Activated CD4-positive, alpha-beta T cell treated with anti-CD3 and anti-CD28 coated beads, Interleukin-2, Interleukin-4, amounts not matched to agents 100 ng/mL and 50 ng/mL, durations not matched to agents 16 hours and 8 hours (primary cell): ENCODE measurements at places on chromosomes 7 and 10.

GRCh38 chr10:44788147-44789129, 122.7 kb upstream of the TMEM72 start:
- DNase-seq, result no peak

GRCh38 chr10:126921974-126922525, 16.8 kb downstream of the DOCK1 start:
- no peak for DNase-seq

GRCh38 chr7:29329686-29330085, 135.1 kb downstream of the CHN2 start:
- no peak for DNase-seq

GRCh38 chr10:69685802-69686585, 55.9 kb downstream of the FAM241B start:
- DNase-seq, result no peak

GRCh38 chr10:30903397-30904138, 128.1 kb downstream of the ZNF438 start:
- DNase-seq, result no peak

GRCh38 chr10:19658131-19658530, 158.1 kb upstream of the PLXDC2 start:
- DNase-seq, result no peak

DNA sequence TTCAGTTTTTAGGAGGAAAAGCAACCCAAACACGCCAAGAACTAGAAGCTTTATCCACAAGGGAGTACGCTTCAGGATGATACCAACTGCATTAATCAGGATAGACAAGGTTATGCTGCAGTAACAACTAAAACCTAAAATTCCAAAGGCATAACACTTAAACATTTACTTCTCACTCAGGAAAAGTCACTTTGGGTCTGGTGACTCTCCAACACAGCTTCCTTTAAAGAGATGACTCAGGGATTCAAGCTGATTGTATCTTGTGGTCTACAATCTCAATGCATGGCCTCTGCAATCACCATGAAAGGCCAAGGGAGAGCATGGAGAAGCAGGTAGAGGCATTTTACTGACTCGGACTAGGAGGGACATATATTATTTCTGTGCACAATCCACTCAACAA, 315.8 kb downstream of the KCNMA1 start:
- no peak for DNase-seq

DNA sequence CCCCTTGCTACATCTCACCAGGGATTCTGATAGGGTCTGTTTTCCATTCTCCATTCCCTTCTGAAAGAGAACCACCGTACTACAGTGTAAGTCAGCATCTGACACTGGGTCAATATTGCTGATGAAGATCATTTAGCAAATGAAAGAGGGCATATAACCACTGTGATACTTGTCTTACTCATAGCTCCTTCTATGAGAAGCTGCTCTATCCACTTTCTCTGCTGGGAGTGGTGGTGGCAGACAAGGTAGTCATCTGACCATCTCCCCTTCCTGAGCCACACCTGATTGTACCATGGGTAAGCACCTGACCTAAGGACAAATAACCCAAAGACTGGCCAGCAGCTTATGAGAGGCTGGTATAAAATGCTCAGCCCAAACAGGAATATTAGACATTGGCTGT, 220.4 kb downstream of the DOCK4 start:
- no peak for DNase-seq

DNA sequence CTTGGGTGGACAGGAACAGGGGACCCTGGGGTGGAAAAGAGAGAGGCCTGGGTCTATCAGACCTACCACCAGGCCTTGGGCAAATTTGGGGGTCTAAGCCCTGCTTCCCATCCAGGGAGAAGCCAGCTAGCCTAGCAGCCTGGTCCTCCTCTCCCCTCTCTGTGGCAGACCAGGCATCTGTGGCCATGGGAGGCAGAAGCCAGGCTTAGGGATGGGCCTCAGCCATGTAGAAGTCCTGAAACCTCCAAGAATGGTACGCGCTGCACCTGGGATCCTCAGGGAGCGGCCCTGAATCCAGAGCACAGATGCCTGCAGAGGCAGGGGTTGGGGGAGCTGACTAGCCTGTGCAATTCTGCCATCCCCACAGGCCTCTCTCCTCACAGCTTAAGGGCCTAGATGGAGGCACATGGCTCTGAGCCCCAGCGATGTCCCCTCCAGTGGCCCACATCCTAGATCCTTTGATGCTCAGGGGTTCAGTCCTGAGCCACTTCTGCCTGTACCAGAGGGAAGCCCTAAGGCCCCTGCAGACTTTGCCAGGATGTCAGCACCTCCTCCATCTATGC, 21.2 kb downstream of the GRID1 start:
- no peak for DNase-seq

GRCh38 chr10:93478873-93479272, 3.3 kb downstream of the MYOF start:
- DNase-seq, result no peak

DNA sequence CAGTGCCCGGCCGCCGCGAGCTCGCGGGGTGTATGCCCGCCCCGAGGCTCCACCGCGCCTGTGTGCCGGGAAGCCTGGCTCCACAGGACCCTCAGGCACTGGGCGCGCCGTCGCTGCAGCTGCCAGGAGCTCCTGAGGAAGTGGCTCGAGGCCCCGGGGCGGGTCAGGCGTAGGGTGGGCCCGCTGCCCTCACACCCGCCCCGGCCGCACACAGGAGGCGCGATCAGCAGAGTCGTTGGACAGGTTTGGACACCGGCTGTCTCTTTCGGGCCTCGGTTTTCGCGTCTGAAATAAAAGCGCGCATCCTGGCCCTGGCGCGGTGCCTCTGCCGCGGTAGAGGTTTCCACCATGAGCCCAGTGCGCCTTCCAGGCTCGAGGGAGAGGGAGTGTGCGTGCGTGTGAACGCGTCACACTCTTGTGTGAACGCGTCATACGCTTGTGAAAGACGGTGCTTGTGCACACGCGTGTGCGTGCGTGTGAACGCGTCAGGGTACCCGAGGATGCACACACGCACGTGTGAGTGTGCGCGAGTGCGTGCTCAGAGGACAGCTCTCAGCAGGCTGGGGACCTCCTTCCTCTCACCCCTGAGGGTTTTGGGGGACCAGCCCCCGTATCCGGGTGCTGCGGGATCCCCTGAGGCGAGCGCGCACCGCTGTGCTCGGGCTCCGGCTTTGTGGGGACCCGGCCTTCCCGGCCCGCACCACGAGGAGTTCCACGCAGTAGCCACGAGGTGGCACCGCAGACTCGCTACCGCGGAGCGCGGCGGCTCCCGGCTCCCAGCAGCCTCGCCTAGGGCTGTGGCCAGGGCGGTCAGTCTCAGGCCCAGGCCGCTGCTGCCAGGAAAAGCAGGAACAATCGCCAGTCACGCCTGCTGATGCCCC, 83.8 kb downstream of the BMS1 start:
- DNase-seq, result peak; percentile 54

DNA sequence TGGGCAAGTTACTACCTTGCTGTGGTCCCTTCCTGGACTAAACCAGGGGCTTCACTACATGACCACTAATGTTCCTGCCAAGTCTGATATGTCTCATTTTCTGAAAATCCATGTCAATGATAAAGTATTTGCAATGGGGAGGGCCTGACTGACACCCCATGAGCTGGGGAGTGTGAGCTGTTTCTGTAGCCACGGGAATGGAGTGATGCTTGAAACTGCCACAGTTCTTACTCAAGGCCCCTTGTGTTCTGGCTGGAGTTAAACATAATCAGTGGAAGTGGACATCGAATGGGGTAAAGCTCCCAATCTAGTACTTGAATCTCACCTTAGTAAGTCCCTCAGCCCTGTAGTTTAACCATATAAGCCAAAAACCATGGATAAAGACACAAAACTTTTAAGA, 61.9 kb upstream of the PDLIM1 start:
- no peak for DNase-seq

DNA sequence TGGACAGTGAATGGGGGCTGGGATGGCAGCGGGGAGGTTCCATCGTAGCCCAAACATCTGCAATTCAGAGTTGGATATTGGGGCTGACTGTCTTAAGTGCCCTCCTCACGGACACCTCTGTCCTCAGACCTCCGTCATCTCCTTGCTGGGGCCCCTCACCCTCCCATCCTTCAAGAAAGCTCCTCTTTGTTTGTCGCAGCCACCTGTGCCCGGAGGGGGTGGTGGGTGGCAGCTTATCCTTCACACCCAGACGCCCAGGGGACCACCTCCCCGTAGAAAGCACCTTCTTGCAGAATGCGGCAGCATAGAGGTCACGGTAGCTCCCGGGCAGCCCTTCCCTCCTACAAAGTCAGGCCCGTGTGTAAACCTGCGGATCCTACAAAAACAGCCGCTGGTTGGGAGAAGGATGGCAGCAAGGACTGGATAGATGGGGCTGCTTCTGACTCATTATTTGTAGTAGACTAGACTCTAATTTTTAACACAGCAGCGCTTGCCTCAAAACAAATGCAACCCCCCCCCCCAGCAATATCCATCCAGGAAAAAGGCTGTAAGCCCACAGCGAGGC, 1.3 kb upstream of the PTPRN2 start:
- DNase-seq, result no peak

DNA sequence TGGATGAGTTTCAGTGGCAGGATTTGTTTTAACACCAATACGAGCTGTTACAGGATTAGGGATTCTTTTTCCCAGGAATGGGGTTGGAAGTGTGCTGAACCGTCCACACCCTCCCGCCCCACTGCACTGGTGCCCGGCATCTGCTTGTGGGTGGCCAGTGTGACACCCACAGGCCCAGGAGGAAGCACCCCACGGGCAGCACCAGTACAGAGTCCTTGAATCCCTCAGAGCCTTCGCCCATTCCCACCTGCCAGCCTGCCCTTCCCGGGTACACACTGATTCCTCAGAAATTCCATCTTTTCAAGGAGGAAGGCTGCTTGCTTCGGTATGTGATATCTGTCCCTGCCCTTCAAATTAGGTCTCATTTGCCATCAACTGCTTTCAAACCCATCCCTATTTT, 15.4 kb downstream of the INSIG1 start:
- no peak for DNase-seq

DNA sequence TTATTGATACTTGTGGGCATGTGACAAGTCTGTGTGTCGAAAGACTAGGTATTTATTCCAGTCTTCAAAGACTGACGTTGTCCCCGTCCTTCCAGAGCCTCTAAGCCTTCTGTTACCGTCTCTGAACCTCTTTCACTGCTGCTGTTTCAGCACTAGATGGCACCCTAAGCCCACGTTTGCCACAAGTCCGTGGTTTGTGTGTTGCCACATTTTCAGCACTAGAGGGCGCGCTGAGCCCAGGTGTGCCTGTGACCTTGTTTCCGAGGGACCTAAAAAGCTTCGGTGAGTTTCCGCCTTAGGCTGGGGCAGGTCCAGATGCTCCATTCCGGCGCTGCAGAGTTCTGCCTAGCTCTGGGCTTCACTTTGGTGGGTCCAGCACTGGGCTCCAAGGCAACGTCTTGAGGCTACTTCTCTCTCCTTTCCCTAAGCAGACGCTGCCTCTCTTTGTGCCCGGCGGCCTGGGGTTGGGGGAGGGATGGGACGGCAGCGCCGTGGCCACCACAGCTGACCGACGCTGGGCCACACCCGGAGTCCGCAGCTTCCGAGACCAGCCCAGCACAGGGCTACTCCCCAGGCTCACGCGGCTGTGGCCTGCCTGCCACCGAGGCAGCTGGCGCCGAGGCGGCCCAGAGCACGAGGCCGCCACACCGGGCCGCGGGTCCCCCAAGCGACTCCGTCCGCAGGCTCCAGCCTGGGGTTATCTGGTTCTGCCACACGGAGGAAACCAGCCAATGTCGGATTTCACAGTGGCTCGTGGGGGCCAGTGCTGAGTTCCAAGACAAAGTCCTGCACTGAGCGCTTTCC, 520.2 kb downstream of the REEP3 start:
- peak; percentile 90 for DNase-seq

DNA sequence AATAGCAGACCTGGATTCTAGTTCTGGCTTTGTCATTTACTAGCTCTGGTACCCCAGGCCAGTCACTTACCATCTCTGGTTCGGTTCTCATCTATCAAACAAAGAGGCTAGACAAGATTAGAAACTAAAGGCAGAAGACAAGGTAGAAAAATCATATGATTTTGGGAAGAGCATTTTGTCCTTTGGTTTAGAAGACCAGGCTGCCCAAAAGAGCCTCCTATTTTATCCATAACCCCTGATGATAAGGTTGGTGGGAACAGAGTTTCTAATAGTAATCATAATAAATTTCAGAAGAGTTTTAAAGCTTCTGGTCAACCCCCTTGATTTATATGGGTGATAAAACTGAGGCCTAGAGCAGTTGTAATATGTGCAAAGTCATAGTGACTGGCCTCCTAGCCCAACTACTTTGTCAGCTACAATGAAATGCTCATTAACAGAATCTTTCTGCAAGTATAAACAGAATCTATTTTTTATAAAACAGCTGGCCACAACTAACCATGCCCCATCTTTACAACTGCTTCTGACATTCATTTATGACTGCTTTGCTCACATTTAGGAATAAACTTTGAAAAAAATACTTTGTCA, 23.4 kb downstream of the COX15 start:
- no peak for DNase-seq
